ENCODE measurements at places on chromosomes 3 and 15.

GRCh38 chr3:139377378-139377777, 12.1 kb downstream of the COPB2 start:
- DNase-seq, result no peak

DNA sequence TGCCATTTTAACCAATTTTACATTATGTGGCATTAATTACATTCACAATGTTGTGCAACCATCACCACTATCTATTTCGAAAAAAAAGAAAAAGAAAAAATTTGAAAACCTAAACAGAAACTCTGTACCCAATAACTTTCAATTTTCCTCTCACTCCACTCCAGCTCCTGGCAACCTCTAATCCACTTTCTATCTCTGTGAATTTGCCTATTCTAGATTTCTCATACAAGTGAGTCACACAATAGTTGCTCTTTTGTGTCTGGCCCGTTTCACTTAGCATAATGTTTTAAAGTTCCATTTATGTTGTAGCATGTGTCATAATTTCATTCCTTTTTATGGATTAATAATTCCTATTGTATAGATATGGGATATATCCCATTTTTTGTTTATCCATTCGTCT, 53.3 kb upstream of the TBC1D5 start:
- no peak for DNase-seq

DNA sequence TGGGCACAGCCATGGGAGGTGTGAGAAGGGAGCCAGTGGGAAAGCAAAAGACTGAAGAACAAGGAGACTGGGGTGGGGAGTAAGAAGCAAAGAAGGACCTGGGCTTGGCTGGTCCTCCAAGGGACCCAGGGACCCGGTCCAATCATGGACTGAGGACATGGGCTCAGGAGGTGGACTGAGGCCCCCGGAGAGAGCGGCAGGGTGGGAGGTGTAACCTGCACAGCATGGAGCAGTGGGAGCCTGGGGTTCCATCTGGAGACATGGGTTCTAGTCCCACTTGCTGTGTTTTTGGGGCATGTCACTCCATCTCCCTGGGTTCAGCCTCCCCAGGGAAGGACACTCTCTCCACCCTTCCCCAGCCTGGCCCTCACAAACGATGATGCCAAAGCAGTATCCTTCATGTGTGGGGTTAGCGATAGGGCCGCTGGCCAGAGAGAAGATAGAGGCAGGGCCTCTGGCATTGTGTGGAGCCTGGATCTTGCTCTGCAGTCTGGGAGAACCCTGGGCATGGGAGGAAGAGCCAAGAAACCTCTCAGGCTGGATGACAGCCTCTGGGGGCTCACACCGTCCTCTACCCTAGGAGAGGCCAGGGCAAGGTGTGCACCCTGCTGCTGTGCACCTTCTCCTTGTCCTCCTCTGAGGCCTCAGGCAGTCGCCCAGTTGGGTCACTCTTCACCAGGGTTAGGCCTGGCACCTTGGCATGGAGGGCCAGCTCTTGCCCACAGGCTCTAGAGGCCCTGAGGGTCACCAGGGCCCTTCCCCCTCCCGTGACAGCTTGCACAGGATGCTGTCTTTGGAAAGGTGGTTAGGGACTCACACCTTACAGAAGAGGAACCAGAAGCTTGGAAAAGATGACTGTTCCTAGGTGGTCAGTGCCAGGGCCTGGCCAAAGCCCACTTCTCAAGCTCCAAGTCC, 26.0 kb downstream of the FBXW12 start:
- no peak for DNase-seq

GRCh38 chr3:133300102-133300501, 99.8 kb upstream of the BFSP2 start:
- DNase-seq, result no peak

GRCh38 chr3:18712713-18713576, 287.8 kb upstream of the SATB1 start:
- DNase-seq, result no peak

DNA sequence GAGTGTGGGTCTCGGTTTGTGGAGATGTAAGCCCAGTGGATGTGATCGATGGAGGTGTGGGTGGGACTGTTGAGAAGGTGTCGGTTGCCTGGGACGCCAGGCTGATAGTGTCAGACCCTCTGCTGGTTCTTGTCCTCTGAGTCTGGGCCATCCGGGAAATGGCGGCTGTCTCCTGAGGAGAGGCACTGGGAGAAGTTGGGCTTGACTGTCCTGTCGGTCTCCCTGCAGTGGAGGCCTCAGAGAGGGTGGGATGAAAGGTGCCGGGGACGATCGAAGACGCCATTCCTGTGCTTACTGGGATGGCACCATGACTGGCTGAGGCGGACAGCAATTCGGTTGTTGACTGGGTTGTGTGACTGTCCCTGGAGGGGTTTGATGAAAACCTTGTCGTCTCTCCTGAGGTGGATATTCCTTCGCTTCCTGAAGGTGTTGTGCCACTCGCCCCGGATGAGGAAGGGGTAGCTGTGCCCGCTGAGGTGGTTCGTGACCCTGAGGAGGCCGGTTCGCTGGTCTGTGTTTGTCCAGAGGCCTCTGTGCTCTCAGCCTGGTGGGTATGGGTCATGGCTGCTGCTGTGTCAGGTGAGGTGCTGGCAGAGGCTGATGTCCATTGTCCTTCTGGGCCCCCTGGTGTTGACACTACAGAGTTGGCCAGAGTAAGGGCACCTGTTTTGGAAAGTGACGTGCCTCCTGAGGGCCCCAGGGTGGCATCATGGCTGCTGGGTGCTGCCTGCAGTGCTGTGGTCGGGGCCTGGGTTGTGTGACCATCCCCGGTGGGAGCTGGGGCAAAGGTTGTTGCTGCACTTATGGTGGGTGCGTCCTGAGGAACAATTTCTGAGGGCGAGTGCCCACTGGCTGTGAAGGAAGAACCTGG, 22.8 kb downstream of the MUC4 start:
- DNase-seq, result no peak

DNA sequence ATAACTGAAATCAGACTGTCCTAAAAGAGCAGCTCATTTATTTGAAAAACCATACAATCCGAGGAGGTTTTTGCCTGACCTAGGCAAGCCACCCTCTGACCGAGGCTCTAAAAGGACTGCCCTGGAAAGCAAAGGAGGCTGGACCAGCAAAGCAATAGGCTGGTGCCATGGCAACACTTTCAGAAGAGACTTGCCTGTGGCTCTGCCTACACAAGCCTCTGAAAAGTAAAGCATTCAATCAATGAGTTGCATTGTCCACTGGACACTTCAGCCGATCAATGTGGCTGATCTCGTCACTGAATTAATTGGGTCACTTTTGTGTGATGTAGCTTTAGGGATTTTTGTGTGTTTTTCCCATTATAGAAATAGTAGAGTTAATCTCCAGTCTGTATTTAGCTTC, 99.1 kb upstream of the SEMA6D start:
- DNase-seq, result no peak

DNA sequence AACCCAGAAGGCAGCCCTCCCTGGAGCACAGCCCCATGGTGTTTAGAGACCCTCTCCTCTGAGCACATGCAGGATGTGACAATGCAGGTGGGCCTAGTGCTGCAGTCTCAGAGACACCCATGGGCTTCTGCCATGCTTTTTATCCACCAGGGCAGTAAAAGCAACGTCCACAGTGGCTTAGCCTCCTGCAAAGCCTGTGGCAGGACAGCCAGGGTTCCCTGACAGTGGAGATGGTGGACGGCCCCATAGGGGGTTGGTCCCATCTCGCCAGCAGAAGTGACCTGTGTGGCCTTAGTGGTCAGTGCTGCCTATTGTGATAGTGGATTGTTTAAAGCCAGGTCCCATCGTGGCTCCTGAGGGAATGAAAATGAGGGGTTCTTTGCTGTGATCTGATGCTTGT, 46.6 kb downstream of the APBA2 start:
- no peak for DNase-seq

GRCh38 chr3:186277268-186277909, 84.6 kb downstream of the DGKG start:
- DNase-seq, result no peak

DNA sequence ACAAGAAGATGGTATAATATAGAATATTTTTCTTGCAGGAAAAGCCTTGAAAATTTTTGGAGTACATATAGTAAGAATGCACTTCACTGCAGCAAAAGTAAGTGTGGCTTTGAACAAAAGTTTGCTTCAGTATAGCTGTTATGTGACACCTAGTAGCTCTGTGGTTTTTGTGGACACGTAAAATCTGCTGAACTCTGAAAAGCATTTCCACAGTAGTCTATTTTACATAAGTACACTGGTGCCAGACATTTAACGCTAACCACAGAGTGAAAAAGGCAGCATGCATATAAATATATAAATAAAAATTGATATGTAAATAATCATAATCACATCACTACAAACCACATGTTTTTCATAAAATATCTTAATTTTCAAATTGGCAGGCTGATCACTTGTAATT, 39.8 kb downstream of the CGGBP1 start:
- DNase-seq, result peak; percentile 61

DNA sequence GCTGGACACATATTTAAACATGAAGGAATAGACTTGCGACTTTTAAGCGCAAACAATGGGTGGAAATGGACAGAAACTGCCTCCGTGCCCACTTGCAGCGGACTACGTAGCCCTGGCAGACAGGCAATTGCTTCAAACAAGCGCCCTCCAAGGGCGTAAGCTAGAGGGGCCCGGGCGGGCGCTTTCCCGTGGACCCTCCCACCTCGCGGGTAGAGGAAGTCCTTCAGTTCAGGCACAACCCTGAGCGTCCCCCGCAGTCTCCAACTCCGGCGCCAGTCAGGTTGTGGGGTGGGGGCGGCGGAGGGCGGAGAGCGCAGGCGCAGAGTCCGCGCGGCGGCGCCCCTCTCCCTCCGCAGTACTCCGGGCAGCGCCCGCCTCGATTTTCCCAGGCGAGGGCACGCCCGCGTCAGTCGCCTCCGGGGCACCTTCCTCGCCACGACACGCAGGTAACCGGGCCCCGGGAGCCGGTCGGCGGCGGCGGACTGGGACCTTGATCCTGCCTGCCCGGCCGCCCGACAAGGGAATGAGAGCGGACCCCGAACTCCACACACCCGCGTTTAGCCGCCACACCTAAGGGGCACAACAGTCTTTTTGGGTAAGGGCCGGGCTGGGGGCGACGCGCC, at the start of gene SLC35G2:
Gene SLC35G2, plus strand, starts transcription at position 358 of the 623 bp plus-strand sequence. CDS start 35,335 bp downstream, outside the sequence.
- no peak for DNase-seq

- DNase-seq, result no peak
These were observed 1289.6 kb downstream of the NSUN3 start for GRCh38 chr3:95352471-95352870.

DNA sequence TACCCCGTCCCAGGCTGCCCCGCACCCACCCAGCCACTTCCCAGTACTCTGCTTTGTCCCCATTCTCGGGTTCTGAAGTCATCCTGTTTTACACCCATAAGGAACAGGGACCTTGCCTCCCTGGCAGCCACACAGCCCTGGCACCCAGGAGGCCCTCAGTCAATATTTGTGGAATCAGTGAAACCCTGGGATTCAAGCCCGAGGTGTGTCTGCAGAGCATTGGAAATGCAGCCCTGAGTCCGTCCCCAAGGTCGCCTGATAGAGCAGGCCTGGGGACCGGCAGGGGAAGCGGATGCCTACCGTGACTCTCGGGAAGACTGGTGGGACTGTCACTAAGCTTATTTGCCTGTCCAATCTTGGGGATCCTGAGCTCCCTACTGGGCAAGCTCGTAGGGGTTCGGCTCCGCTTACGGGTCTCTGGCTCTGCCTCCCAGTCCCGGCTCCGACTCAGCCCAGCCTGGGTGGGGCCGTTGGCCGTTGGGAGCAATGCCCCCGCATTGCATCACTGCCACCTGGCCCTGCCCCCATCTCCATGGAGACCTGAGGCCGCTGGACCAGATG, 64.4 kb upstream of the TAMM41 start:
- no peak for DNase-seq

DNA sequence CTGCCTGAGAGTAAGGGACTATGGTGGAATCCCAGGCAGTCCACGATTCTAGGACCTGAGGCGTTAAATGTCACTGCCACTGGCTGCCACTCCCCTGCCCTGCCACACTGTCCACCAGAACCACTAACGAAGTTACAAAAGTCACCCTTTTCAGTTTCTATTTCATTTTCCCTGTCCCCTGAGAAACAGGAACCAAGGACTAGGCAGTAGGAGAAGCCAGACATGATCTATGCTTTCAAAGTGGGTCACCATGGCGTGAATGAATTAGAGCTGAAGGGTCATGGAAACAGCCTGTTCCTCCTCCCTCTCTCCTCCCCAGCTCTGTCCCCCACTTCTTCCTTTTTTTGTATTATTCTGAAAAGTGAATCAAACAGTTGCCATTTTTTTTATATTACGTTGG, 9.1 kb upstream of the ADPRH start:
- DNase-seq, result no peak

DNA sequence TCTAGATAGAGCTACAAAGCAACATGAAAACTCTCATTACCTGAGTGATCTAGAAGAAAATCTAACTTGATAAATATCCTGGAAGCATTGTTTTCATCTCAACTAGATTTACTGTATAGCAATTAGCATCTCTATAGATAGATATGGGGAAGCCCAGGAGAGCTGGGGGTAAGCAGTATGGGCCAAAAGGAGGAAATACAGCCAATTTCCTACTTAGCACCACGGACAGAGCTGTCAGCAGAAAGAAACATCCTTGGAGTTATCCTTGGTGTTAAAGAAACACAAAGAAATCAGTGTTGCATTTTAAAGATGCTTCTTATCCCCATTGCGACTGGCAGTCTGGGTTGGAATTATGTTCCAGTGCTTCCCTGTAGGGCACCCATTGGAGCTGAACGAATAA, 126.2 kb downstream of the TIGIT start:
- no peak for DNase-seq

- DNase-seq, result no peak
These were observed 124.1 kb downstream of the TJP1 start for GRCh38 chr15:29698030-29698701.

GRCh38 chr15:32933236-32933635, 215.4 kb downstream of the GREM1 start:
- no peak for DNase-seq

GRCh38 chr3:89276116-89276515, 168.7 kb downstream of the EPHA3 start:
- DNase-seq, result no peak

GRCh38 chr3:54641226-54642014, 286.4 kb downstream of the LRTM1 start:
- DNase-seq, result no peak

- DNase-seq, result no peak
These were observed 15.6 kb downstream of the CADM2 start for GRCh38 chr3:84974347-84974746.

DNA sequence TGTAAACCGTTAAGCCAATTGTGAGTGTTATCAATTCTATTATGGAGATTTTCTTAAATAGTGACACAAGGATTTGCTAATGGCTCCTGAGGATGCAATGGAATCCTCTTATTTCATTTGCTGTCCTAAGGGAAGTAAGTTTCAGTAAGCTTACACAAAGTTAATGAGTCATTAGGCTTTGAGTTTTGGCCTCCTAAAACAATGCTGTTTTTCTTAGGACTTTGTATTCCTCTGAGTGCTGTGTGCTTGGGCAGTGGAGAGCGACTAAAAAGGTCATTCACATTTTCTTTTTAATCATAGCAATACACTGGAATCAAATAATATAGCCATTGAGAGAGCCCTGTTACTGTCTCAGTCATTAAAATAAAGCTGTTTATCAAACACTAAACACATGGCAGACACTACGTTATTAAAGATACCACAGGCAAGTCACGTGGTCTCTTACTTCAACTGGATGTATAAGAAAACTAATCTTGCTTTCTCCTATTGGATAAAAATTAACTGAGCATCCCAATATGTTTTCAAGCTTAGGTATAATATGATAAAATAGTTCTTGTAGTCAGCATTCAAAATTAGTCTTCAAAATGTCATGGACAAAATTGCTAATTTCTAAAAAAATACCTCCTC, 290.8 kb downstream of the NLGN1 start:
- no peak for DNase-seq

- no peak for DNase-seq
These were observed 53.1 kb downstream of the CACNA2D2 start for GRCh38 chr3:50450209-50450921.
